ENCODE measurements at places on chromosomes 7 and 10.
A peak's percentile ranks its signal among the peaks of the same experiment; 100 is the strongest.

GRCh38 chr10:11209830-11210181 lies 192.1 kb downstream of the CELF2 start:
- no peak for DNase-seq
- no peak overlapping the region for H3K27ac ChIP-seq
- peaks cover 40% of the 10 kb centered on the region for H3K4me1 ChIP-seq

DNA sequence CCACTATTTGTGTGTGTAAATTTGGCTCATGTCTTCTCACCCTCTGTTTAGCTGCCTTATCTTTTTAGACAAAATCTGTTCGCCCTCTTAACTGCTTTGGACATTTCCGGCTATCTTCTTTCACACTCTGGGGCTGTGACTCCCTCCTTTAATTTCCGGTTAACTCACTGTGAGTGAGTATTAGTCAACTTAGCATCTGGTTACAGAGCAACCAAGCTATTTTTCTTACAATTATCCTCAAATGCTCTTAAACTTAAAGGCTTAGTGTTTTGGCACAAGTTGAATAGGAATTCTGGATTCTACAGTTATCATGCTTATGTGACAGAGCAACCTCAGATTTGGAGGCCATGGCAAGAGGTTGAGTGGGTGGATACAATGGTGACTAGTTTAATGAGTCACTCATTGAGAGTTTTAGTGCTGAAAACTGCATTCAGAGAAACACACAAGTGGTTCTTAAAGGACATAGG lies 177.6 kb upstream of the SEMA3A start:
- H3K36me3 ChIP-seq, result no peaks in the 10 kb centered on the region
- no peaks in the 10 kb centered on the region for H3K27me3 ChIP-seq

GRCh38 chr7:6886198-6886597 lies 60.1 kb upstream of the CCZ1B start:
- H3K27me3 ChIP-seq, result no peaks in the 10 kb centered on the region
- no peaks in the 10 kb centered on the region for H3K36me3 ChIP-seq
- H3K27ac ChIP-seq, result no peak overlapping the region
- H3K4me1 ChIP-seq, result no peaks in the 10 kb centered on the region
- DNase-seq, result no peak

DNA sequence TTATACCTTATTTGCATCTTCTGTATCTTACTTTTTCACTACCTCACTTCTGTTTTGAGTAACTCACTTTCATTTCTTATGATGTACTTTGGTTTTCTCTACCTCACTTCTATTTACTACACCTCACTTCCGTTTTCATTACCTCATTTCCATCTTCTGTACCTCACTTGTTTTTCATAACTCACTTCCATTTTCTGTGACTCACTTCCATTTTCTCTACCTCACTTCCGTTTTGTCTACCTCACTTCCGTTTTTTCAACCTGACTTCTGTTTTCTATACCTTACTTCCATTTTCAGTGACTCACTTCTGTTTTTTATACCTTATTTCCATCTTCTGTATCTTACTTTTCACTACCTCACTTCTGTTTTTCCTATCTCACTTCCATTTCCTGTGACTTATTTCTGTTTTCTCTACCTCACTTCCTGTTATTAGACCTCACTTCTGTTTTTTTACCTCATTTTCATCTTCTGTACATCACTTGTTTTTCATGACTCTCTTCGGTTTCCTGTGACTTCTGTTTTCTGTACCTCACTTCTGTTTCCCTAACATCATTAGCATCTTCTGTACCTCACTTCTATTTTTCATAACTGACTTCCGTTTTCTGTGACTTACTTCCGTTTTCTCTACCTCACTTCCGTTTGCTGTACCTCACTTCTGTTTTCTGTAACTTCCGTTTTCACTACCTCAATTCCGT lies 493.1 kb upstream of the AKR1E2 start:
- H3K27me3 ChIP-seq, result no peaks in the 10 kb centered on the region
- no peaks in the 10 kb centered on the region for H3K36me3 ChIP-seq
- no peaks in the 10 kb centered on the region for H3K4me1 ChIP-seq
- no peak for DNase-seq
- no peak overlapping the region for H3K4me3 ChIP-seq

- H3K4me1 ChIP-seq, result no peaks in the 10 kb centered on the region
- no peak overlapping the region for H3K27ac ChIP-seq
- H3K36me3 ChIP-seq, result no peaks in the 10 kb centered on the region
- no peak overlapping the region for H3K4me3 ChIP-seq
Measured at GRCh38 chr10:57338823-57339558, 928.7 kb downstream of the IPMK start.

GRCh38 chr7:157274991-157275427 lies 61.8 kb upstream of the DNAJB6 start:
- no peaks in the 10 kb centered on the region for H3K36me3 ChIP-seq
- no peak overlapping the region for H3K4me3 ChIP-seq
- DNase-seq, result no peak
- no peaks in the 10 kb centered on the region for H3K27me3 ChIP-seq

DNA sequence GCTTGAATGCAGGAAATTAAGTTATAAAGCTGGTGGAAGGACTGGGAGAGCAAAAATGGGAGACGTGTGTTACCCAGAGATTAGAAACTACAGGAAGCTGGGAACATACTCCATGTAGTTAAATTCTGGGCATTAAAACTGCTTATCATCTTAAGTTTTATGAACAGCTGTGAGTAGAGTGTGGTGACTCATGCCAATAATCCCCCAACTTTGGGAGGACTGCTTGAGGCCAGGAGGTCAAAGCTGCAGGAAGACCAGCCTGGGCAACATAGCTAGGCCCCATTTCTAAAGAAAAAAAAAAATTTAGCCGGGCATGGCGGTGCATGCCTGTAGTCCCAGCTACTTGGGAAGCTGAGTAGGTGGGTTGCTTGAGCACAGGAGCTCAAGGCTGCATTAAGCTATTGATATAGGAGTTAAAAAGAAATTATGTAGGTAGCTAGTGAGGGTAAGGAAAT lies 56.2 kb upstream of the SEPHS1 start:
- no peaks in the 10 kb centered on the region for H3K4me1 ChIP-seq
- H3K27me3 ChIP-seq, result no peaks in the 10 kb centered on the region
- H3K4me3 ChIP-seq, result no peak overlapping the region
- H3K36me3 ChIP-seq, result no peaks in the 10 kb centered on the region
- no peak overlapping the region for H3K27ac ChIP-seq

GRCh38 chr10:131077031-131077430 lies 234.5 kb downstream of the TCERG1L start:
- peaks cover 5% of the 10 kb centered on the region for H3K4me1 ChIP-seq
- H3K36me3 ChIP-seq, result no peaks in the 10 kb centered on the region
- H3K27me3 ChIP-seq, result no peaks in the 10 kb centered on the region
- no peak for DNase-seq
- H3K27ac ChIP-seq, result no peak overlapping the region
- no peak overlapping the region for H3K4me3 ChIP-seq

DNA sequence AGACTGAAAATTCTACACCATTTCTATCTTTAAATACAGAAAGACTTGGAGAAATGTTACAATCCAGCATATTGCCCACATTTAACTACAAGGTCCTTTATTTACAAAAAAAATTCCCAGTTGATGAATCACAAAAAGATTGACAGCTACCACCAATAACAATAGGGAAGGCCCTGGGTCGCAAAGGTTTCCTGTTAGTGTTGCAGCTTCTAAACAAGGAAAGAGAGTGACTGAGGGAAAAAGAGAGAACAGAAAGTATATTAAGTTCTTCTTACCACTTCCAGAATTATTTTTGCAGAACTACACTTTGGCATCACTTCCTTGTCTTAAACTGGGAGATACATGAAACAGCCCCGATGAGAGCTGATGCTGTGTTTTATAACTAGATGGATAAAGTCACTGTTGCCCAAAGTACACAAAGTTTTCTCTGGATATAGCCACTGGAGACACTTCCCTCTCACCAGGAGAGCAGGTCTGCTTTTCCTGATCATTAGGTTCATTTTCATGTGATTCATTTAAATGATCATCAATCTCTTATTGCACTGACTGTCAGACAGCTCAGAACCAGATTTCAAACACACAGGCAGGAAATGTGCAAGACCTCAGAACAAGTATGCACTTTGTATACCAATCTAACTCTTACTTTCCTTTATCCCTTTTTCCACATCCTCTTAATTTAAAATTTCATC lies 57.0 kb downstream of the SHTN1 start:
- H3K4me3 ChIP-seq, result no peak overlapping the region
- H3K36me3 ChIP-seq, result no peaks in the 10 kb centered on the region
- H3K27ac ChIP-seq, result no peak overlapping the region
- H3K4me1 ChIP-seq, result peaks cover 4% of the 10 kb centered on the region
- H3K27me3 ChIP-seq, result no peaks in the 10 kb centered on the region

DNA sequence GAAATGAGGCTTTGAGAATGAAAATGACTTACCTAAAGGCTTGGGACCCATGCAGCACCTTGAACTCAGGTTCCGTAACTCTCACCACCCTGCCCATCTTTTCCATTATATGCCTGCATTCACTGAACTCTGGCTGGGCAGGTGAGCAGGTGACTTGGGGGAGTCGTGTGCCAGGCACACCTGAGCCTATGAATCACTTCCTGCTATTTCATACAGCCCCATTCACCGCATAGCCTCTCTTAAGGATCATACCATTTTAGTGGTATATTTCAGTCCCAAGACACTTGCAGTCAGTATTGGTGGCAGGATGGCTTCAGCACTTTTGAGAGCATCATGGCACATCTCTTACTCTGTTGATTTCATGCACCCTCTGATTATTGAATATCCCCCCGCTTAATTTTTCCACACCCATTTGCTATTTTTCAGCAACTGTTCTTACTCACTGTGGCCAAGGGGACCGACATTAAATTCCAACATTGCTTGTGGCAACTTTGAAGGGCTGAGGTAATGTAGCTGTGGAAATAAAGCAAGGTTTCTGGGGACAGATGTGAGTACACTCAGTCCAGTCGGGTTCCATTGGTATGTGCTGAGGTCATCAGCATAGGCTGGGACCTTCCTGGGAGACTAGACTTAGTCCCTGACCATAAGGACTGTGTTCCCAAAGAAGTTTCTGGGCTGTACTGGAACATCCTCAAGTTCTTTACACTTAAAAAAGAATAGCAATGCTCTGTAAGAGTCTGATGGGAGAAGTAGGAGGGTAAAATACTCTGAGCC lies 39.8 kb upstream of the ZNF438 start:
- H3K36me3 ChIP-seq, result no peaks in the 10 kb centered on the region
- no peak for DNase-seq
- H3K4me3 ChIP-seq, result no peak overlapping the region
- peaks cover 15% of the 10 kb centered on the region for H3K4me1 ChIP-seq

DNA sequence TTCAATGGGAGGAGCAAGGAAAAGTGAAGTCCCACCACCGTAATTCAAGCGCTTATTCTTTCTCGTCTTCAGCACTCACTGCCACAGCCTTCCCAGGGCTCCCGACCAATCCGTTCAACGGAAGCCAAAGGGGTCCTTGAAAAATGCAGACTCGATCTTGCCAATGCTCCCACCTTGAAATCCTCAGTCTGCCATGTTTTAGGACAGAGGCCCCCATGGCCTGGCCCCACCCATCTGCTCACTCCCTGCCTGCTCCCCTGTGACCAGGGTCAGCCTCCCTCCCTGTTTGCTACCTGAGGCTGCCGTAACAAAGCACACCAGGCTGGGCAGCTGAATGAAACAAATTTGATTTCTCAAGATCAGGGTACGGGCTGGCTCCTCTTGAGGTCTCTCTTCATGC lies 3.0 kb upstream of the DNAAF5 start:
- H3K4me3 ChIP-seq, result no peak overlapping the region
- no peak overlapping the region for H3K27ac ChIP-seq
- no peaks in the 10 kb centered on the region for H3K36me3 ChIP-seq
- H3K4me1 ChIP-seq, result no peaks in the 10 kb centered on the region

- no peaks in the 10 kb centered on the region for H3K36me3 ChIP-seq
- peaks cover 10% of the 10 kb centered on the region for H3K4me1 ChIP-seq
- no peak overlapping the region for H3K27ac ChIP-seq
- H3K4me3 ChIP-seq, result no peak overlapping the region
- DNase-seq, result no peak
Measured at GRCh38 chr7:154767142-154767541, 235.8 kb downstream of the PAXIP1 start.

- H3K4me1 ChIP-seq, result no peaks in the 10 kb centered on the region
- no peaks in the 10 kb centered on the region for H3K36me3 ChIP-seq
- no peaks in the 10 kb centered on the region for H3K27me3 ChIP-seq
- DNase-seq, result no peak
- H3K4me3 ChIP-seq, result no peak overlapping the region
Measured at GRCh38 chr7:123770378-123770777, 21.6 kb upstream of the WASL start.

DNA sequence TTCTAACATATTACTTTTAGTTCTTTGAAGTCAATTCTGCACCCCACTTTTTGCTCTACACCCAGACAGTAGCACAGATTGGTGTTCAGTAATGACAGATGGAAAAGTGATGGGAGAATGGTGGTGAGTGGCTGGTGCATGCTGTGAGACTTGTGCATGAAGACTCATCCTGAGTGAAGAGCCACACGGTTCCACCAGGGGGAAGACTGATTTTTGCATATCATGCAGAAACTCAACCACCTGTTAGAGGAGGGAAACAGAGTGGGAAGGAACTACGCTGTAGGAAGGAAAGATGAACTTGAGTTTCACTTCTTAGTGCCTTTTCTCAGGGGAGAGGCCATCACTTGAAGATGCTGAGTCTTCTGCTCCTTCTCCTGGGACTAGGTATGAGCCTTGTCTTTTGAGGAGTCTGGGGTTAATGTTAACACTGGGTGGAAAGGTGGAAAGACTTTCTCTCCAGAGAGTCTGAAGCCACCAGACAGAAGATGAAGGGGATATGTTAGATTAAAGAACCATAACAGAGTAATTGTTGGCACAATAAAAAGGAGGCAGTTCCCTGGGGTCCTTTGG lies 9.3 kb upstream of the PRSS1 start:
- no peak overlapping the region for H3K27ac ChIP-seq
- no peaks in the 10 kb centered on the region for H3K27me3 ChIP-seq
- no peaks in the 10 kb centered on the region for H3K36me3 ChIP-seq
- no peak overlapping the region for H3K4me3 ChIP-seq

DNA sequence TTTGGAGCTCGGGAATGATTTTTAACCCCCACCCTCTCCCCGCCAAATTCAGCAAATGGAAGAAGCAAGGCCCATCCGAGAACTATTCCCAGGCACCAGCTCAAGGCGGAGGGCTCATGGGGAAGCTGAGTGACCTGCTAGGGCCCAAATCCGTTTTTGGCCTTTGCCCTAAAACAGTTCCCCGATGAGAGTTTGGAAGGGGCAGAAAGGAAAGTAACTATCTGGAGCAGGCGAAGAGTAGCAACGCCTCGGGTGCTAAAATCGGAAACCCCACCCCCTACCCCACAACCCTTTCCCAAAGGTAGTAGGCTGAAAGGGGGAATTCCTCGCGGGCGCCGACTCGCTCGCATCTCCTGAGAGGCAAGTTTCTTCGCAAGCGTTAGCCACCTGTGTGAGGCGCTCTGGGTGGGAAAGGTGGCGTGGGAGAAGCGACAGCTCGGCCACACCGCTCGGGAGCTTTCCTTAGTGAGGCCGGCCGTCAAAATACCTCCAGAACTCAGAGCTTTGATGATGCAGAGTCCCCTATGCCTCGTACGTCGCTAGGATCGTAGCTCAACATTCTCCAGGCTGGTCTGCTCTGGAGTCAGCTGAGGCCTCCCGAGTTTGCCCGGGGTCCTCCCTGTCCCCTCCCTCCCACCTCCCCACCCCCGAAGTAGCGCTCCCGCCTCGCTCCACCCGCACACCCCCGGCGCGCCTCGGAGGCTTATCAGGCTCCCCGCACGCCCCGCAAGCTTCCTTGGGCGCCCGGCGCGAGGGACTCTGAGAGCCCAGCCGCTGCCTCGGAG lies 642 bp upstream of the PRKG1 start:
- H3K27ac ChIP-seq, result peak overlapping the region; percentile 81
- H3K36me3 ChIP-seq, result no peaks in the 10 kb centered on the region
- peak overlapping the region; percentile 73 for H3K4me3 ChIP-seq
- no peak for DNase-seq
- H3K4me1 ChIP-seq, result peaks cover 36% of the 10 kb centered on the region

GRCh38 chr10:49700997-49701396 lies 21.5 kb downstream of the C10orf53 start:
- no peaks in the 10 kb centered on the region for H3K27me3 ChIP-seq
- H3K4me3 ChIP-seq, result no peak overlapping the region
- peak; percentile 55 for DNase-seq
- no peak overlapping the region for H3K27ac ChIP-seq
- H3K4me1 ChIP-seq, result no peaks in the 10 kb centered on the region
- no peaks in the 10 kb centered on the region for H3K36me3 ChIP-seq

All from neural progenitor cell (in vitro differentiated cells).